ENCODE measurements at places on chromosomes 5 and 9.

- DNase-seq, result no peak
Measured at GRCh38 chr5:35416217-35416988, 186.1 kb upstream of the PRLR start.

GRCh38 chr9:135038331-135038730 is 49.1 kb upstream of the OLFM1 start:
- no peak for DNase-seq

- no peak for DNase-seq
Measured at GRCh38 chr5:121378046-121378445, 473.6 kb upstream of the FTMT start.

DNA sequence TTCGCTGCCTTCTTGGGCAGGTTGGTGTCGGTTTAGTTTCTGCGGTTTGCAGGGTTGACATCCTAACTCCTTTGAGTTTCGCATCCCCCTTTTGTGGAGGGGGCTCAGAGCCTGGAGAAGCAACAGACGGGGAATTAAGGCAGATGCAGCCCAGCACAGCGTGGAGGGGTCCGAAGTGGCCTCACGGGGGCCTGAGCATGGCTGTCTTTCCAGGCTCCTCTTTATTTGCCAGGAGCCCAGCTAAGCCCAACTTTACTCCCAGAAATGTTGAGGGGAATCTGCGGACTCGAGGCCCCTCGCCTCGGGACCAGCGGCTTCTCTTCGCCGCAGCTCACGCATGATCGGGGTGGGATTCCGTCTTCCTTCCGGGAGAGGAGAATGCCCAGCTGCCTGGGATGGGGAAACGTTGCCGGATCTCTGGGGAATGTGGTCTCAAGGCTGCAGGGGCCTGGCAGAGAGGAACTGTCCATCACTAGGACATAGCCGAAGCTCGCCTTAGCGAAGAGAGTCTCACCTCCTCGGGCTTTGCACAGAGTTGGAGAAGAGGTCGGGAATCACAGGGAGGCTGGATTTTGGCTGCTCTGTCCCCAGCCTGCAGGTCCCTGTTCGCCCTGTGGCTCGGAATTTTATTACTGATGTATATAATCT is 1.3 kb downstream of the RAI14 start:
- DNase-seq, result no peak

- no peak for DNase-seq
Measured at GRCh38 chr9:6702707-6703106, 55.1 kb upstream of the KDM4C start.

GRCh38 chr9:33703430-33704102 is 91.8 kb upstream of the PRSS3 start:
- no peak for DNase-seq

DNA sequence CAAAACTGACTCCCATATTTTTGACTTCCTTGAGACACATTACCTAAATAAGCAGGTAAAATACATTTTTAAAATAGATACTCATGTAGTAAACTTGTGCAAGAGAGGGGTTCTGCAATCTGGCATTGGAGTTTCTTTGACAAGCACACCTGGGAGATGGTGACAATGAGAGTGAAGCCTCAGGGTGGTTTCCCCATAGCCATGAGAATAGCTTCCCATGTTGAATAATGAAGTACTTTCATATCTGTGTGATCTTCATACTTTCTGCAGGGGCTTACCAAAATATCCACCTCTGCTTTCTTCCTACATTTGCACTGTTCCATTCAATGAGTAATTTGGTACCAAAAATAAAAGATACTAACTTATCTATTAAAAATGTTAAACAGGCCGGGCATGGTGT is 44.7 kb upstream of the VCAN start:
- no peak for DNase-seq

- DNase-seq, result no peak
Measured at GRCh38 chr9:137478962-137479861, 20.1 kb upstream of the NSMF start.

DNA sequence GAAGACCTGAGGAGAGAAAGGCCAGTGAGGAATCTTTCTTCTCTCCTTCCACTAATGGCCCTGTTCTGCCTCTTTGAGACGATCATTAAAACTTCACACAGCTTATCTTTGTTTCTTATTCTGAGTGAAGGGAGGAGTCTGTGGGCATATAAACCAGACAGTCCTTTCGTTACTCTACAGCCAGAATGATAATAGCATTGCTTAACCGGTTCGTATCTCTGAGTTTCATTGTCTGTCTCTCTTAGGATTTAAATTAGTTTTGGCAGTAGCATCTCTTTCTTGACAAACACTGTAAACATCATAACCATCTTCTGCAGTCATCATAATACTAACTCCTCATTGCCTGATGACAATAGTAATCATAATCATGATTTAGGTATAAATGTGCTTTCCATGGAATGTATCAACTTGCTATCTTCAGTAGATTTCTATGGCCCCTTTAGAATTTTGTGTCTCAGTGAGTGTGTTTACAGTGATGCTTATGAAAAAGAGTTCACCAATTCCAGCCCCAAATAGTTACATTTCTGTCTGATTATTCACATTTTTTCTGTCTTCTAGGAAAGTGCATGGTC is 618.8 kb upstream of the KLF4 start:
- no peak for DNase-seq

DNA sequence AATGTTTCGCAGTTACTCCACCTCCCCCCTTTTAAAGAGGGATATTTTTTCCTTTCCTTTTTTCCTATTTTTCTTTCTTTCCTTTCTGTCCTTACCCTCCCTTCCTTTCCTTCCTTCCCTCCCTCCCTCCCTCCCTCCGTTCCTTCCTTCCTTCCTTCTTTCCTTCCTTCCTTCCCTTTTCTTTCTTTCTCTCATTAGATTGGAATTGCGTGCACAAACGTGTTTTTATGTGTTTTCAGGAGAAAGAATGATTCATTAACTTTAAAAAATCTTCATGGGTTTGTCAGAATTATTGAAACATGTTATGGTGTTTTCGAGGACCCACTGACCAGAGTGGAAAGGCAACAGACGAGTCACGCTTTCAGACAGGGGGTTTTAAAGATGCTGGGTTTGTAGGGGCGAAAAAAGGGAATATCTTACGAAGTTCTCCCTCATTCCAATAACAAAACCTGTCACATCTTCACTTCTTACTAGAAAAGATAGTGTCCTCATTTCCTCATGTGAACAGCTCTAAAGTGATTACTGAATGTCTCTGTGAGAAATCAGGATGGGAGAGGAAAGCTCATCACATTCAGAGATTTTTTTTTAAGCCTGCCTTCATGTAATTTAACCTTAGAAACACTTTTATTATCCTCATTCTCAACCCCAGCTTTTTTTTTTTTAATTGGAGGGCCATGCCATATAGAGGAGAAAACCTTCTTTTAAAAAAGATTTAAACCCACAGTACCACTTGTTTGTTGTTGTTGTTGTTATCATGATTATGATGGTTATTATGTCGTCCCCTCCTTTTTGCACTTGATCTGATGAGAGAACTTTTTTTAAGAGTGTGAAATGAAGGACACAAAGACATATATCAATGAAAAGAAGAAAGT is 21.9 kb downstream of the NR2F1 start:
- DNase-seq, result no peak

- no peak for DNase-seq
Measured at GRCh38 chr5:176175101-176175852, 62.9 kb upstream of the SIMC1 start.

DNA sequence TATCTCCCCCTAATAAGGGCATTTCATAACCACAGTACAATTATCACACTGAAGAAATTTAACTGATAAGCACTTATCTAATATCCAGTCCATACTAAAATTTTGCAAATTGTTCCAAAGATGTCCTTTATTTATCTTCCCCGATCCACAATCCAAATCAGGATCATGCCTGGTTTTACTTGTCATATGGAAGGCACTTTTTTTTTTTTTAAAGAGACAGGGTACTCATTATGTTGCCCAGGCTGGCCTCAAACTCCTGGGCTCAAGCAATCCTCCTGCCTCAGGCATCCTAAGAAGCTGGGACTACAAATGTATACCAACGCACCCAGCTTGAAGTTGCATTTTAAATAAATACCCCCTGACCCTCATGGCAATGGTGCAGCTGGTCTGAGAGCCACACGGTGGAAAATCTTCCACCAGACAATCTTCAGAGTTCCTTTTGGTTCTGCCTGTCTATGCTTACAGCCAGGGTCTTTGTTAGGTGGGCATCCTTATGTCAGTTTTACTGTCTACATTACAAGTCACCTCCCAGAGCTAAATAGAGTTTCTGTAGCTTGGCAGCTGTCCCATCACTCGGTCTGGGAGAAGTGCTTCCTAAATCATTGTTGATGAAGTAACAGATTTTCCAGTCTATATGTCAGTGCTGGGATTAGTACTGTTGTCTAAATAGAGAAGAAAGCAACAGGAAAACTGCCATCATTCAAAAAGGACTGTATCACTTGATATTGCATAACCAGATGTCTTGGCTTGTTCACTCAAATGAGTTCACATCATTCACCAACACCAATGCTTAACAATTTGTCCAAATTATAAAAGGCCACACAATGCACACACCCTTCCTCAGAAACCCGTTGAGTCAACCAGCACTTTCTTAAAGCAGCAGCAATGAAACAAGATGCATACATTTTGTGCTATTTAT is 26.4 kb downstream of the PTPN3 start:
- no peak for DNase-seq

- DNase-seq, result no peak
Measured at GRCh38 chr5:179819296-179820126, 1.2 kb upstream of the SQSTM1 start.

GRCh38 chr5:179207920-179208705 is 137.1 kb downstream of the ADAMTS2 start:
- DNase-seq, result no peak

DNA sequence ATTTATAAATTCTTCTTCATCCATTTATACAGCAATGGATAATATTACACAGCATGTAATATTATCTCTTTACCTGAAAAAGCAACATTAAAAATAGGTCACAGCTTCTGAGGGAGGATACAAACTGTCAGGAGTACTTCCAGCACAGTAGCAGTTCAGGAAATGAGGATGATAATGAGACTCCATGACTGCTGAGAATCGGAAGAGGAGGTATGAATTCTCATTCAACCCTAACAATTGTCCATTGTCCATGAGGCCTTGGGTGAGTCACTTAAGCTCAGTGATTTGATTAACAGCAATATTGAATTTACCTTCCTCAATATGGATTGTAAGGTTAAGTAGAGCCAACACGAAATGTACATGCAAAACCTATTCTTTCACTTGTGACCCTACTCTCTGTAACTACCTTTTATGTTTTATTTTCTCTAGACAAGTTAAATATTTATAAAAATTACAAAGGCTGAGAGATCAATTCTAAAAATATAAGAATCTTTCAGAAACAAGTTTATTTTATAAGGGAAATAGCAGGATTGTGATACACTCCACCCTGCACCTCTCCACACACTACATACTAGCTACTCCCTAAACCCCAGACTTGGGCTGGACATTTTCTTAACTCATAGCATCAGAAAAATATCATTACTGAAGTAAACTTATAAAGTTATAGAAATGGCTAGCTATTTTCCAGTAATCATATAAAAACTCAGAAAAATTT is 159.1 kb upstream of the ACOT12 start:
- no peak for DNase-seq

GRCh38 chr5:54861212-54861894 is 124.0 kb downstream of the ESM1 start:
- no peak for DNase-seq

DNA sequence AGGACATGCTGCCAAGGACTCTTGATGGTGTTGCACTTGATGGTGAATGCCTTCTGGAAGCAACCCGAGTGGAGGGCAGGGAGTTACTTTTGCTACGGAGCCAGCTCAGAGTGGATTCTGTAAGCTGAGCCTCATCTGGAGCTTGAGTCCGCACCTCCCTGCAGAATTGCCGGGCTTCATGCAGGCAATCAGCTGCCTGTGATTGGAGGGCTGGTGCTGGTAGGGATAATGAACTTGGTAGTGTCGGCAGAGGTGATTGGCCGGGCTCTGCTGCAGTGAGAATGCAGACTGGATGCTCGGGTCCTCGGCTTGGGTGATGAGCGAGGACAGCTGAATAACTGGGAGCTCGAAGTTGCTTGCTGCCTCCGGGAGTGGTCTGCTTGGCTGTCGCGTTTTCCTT is 23.1 kb downstream of the SLC25A25 start:
- no peak for DNase-seq

GRCh38 chr9:136769710-136770191 is 5.4 kb upstream of the LCN15 start:
- no peak for DNase-seq

DNA sequence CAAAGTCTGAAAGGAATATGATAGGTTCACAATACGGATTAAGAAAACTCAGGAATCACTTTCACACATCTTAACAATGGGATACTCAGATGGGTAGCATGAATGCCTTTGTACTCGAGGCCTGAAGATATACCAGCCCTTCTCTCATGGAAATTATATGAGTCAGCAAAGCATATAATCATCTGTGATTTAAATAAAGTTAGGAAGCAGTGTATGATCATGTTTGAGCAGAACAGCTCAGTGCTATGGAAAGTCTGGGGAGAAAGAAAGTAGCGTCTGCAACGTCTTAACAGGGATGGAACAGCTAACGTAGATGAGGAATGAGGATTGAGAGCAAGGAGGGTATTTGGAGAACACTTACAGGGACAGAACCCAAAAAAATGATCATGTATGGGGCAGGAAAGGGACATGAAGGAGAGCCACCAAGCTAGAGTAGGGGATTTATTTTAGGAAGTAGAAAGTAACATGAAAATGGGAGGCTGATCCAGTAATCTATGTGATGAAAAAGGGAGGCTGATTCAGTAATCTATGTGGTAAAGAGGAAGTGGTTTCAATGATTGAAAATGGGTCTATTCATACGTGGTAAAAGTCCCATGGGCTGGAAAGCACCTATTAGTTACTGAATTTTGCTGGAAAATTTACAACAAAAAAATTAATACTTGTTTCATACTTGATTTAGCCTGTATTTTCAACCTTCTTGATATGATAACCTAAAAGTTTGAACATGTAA is 85.9 kb downstream of the GNA14 start:
- DNase-seq, result no peak

DNA sequence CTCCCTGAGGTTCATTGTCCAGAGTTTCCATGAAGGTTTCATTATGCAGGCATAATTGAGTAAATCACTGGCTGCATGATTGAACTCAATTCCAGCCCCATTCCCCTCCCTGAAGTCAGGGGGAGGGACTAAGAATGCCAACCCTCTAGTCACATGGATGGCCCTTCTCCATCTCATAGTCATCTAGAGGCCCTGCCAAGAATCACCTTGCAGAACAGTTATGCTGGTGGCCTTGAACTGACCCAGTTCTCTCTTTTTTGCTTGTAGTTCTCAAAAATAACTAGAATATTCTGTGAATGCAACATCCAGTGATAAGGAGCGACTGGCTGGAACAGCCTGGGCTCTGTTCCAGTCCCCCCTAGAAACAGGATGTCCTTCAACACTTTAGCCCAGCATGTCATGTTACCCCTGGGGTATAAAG is 31.7 kb downstream of the SLC35A4 start:
- no peak for DNase-seq

GRCh38 chr5:179418972-179419371 is 73.7 kb upstream of the ADAMTS2 start:
- no peak for DNase-seq

GRCh38 chr9:4638968-4639367 is 23.1 kb upstream of the PLPP6 start:
- no peak for DNase-seq

- no peak for DNase-seq
Measured at GRCh38 chr5:138783976-138784375, 30.8 kb downstream of the CTNNA1 start.

Data from epithelial cell of prostate (primary cell).